ENCODE measurements at places on chromosomes 2 and 18.

DNA sequence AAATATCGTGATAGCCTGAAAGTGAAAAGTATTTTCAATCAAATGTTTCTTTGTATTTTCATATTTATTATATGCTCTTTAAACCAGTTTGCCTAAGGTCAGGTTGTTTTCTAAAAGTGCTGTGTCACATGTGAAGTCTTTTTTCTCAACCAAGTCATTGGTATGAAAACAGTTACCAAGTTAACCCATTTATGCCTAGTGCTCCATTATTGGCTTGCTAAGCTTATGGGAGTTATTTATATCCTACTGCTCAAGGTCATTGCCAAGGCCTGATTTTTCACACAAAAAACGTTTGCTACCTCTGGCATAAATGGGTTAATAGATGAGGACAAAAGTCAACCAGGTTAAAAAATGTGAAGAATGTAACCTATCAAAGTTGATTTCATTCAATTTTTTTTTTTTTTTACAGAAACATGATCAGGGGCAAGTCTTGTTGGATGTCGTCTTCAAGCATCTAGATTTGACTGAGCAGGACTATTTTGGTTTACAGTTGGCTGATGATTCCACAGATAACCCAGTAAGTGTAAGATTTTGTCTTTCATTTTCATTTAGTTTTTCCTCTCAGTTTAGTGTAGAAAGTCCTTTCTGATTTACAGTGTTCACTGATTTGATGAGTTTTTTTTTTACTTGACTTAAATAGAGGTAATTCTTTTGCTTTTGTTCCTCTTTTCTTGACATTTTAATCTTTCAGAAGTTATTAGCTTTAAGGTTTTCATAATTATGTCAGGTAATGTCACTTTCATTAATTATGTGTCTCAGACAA, 102.6 kb downstream of the PTPN4 start:
- no peak for DNase-seq

DNA sequence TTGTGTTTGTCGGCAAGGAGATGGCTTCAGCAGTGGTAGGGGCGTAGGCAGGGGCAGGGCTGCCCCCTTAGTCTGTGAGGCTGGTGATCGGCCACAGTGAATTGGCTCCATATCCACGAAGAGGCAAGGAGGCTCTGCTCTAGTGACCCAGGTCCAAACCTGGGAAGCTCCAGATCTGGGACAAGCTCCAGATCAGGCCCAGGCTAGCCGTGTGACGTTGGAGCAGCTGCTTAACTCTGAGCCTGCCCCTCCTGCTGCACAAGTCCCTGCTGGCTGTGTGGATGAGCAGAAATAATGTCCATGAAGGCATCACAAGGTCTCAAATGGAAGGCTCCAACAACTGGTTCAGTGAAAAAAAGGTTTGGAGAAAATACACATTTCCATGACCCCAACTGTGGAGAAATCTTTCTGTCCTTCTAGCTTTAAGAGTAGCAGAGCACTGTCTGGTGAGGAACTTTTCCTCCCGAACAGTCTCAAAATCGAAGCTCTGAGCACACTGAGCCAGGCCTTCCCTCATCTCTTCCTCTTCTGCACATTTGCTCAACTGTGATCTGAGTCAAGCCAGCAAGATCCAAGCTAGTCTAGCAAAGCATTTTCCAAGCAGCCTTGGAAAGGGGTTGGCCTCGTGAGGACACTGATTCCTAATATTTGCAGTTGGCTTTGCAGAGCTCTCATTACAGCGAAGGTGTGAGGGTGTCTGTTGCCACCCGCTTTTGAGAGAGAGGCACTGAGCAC, 67.0 kb upstream of the TCF7L1 start:
- DNase-seq = no peak

DNA sequence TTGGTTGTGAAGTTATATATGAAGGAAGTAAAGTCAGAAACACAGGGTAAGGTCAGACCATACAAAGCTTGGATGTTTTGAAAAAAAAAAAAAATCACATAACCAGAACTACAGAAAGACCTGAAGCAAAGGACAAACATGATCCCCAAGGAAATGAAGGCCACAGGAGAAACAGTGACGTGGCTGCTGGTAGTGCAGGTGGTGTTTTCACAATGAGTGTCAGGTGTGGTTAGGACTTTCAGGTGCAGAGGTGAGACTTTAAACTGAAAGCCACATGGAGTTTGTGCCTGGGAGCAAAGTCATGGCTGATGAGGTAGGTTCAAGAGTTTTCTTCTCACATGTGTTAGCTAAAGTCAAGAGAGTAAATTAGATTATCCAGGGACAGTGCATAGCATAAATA, 270.7 kb downstream of the PIEZO2 start:
- DNase-seq = no peak

- DNase-seq = no peak
Observed at GRCh38 chr2:71532327-71532726, 79.0 kb downstream of the DYSF start.

DNA sequence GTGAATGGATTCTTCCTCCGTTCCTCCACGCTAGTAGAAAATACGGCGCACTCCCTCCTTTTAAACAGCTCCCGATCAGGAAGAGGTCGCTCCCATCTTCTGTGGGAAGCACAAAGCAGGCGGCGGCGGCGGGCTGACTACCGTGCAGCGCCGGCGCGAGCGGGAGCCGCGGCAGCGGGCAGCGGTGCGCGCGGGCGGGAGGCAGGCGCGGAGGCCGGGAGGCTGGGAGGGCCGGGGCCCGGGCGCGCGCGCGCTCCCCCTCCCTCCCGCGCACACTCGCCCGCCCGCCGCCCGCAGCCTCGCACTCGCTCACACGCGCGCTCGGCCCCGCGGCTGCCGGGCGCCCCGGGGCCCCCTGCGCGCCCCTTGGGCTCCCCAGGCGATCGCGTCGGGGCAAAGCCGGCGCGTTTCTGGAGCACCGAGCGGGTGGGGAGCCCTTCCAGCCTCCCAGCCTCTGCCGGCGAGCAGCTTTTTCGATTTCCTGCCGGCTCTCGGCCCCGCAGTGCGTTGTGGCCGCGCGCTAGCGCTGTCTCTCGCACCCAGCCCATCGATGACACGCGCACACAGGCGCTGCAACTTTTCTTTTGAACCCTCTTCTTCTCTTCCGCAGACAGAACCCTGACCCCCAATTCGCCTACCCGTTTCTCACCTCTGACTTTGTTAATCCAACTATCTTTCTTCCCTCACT, at the start of gene SLC8A1:
Gene SLC8A1 (minus strand): TSS at position 173 of the 688 bp plus-strand sequence.
- no peak for DNase-seq

GRCh38 chr2:217162533-217162932, 302.7 kb upstream of the TNP1 start:
- DNase-seq = peak; percentile 35
